ENCODE measurements at places on chromosomes 5 and 9. TPM values are rescaled to one million over a fixed set of nuclear protein-coding genes. Genes with fewer than 3 reads are reported as not detected.

- H3K27me3 ChIP-seq = peaks cover 45% of the 10 kb centered on the region
- H3K36me3 ChIP-seq = peaks cover 1% of the 10 kb centered on the region
- no peak overlapping the region for H3K4me3 ChIP-seq
- no peak overlapping the region for H3K27ac ChIP-seq
- DNase-seq = no peak
- H3K4me1 ChIP-seq = 0 out of 2 replicates have a peak, but pooled peaks cover 2% of the 10 kb centered on the region
These were observed 20.1 kb downstream of the BTNL9 start for GRCh38 chr5:181060231-181060590.

DNA sequence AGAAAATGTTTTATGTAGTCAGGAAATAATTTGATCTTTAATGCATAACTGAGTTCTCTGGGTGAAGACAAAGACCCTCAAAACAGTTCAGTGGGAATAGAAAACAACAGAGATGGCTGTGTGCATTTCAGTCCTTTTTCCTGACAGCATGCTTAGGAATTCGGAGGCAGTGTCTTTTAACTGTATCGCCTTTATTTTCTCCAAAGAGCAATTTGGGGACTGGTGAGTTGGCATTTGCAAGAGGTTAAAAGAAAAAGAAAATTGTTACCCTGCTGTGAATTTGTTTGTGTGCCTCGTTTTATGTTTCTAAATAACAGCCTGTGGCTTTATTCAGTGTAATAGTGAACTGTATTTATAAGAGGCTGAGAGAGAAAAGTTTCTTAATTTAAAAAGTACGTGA, 227.8 kb upstream of the DMAC1 start:
- no peak overlapping the region for H3K4me3 ChIP-seq
- no peaks in the 10 kb centered on the region for H3K36me3 ChIP-seq
- H3K27me3 ChIP-seq = no peaks in the 10 kb centered on the region
- DNase-seq = no peak
- H3K4me1 ChIP-seq = peaks cover 6% of the 10 kb centered on the region

- no peak overlapping the region for H3K4me3 ChIP-seq
- no peaks in the 10 kb centered on the region for H3K4me1 ChIP-seq
- H3K27me3 ChIP-seq = no peaks in the 10 kb centered on the region
- no peak overlapping the region for H3K27ac ChIP-seq
These were observed 134.7 kb downstream of the GADD45G start for GRCh38 chr9:89739511-89739910.

- H3K27me3 ChIP-seq = no peaks in the 10 kb centered on the region
- peak; percentile 53 for DNase-seq
- no peak overlapping the region for H3K27ac ChIP-seq
- peaks cover 3% of the 10 kb centered on the region for H3K4me1 ChIP-seq
- H3K36me3 ChIP-seq = no peaks in the 10 kb centered on the region
- no peak overlapping the region for H3K4me3 ChIP-seq
These were observed 383.1 kb upstream of the KLF4 start for GRCh38 chr9:107872457-107873192.

DNA sequence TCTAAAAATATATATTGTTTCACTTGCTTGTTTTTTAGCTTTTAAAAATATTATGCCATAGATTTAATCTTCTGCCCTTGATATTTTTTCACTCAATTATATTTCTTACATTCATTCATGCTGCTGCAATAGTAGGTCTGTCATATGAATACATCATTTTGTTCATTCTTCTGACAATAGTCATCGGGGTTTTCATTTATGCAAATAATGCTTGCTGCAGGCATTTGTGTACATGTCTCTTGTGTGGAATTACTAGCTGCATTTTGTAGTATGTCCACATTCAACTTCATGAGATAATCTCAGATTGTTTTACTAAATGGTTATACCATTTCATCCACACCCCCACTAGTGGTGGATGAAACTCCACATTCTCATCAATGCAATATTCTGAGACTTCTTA, 5.3 kb upstream of the PLPP1 start:
- H3K36me3 ChIP-seq = no peaks in the 10 kb centered on the region
- no peaks in the 10 kb centered on the region for H3K27me3 ChIP-seq
- no peak overlapping the region for H3K27ac ChIP-seq
- H3K4me3 ChIP-seq = no peak overlapping the region
- H3K4me1 ChIP-seq = no peaks in the 10 kb centered on the region

- H3K4me3 ChIP-seq = no peak overlapping the region
- H3K36me3 ChIP-seq = no peaks in the 10 kb centered on the region
- no peak overlapping the region for H3K27ac ChIP-seq
- H3K4me1 ChIP-seq = no peaks in the 10 kb centered on the region
These were observed 141.4 kb downstream of the MTX3 start for GRCh38 chr5:79849486-79850315.

DNA sequence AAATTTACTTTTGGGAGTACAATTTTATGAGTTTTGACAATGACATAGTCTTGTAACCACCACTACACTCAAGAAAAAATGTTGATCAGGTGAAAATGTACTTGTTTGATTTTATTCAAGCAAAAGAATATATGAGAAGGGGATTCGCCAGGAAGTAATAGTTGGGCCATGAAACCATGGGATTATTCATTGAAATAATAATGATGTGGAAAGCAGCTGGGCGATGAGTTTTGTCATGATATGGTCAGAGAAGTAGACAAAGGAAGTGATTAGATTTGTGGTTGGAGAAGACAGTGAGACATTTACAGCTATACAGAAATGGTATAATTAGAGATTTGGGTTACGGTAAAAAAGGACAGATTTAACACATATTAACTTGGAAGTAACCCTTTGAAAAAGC, 11.2 kb downstream of the HMGCR start:
- H3K4me1 ChIP-seq = no peaks in the 10 kb centered on the region
- H3K27me3 ChIP-seq = no peaks in the 10 kb centered on the region
- peaks cover 83% of the 10 kb centered on the region for H3K36me3 ChIP-seq
- H3K4me3 ChIP-seq = no peak overlapping the region
- DNase-seq = no peak

DNA sequence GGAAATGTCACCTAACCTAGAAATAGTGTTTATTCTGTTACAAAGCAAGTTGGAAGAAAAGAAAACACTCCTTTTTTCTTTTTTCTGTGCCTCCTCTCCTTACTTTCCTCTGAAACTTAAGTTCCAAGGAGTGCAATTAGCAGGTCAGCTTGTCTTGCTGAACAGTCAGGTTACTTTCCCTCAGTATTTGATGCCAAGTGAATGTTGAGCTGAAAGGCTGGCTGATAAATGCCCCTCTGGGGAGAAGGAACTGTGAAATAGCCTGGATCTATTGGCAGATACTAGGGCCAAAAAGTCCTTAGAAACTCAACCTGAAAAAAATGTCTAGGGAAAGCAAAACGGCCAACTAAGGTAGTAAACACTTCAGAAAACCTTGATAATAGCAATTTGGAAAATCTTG, 43.6 kb downstream of the GRIA1 start:
- no peaks in the 10 kb centered on the region for H3K36me3 ChIP-seq
- H3K4me1 ChIP-seq = no peaks in the 10 kb centered on the region
- DNase-seq = no peak

GRCh38 chr5:95956021-95956899, 5.4 kb downstream of the ELL2 start:
- no peak for DNase-seq
- peaks cover 5% of the 10 kb centered on the region for H3K27me3 ChIP-seq
- H3K4me1 ChIP-seq = peaks cover 14% of the 10 kb centered on the region
- peaks cover 14% of the 10 kb centered on the region for H3K36me3 ChIP-seq

- H3K4me3 ChIP-seq = no peak overlapping the region
- no peak overlapping the region for H3K27ac ChIP-seq
- H3K4me1 ChIP-seq = no peaks in the 10 kb centered on the region
- no peaks in the 10 kb centered on the region for H3K27me3 ChIP-seq
- DNase-seq = no peak
These were observed 9.5 kb upstream of the DOCK2 start for GRCh38 chr5:169627551-169627950.

DNA sequence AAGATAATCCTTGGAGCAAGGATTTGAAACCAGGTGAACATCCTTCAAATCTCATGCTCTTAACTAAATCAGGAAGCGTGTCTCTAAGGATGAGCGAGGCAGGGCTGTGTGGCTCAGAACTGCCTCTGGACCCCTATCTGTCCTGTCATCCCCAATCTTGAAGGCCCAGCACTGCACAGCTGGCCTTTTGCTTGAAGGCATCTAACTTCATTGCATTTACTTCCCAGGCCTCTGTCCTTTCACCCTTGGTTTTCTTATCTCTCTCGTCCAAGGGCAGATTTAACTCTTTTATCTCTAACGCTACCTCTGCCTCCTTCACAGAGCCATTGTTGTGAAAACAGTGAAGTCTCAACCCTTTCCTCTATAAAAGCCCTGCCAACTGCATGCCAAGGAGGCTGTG, 83.8 kb downstream of the UGCG start:
- no peak for DNase-seq
- no peak overlapping the region for H3K4me3 ChIP-seq
- no peaks in the 10 kb centered on the region for H3K4me1 ChIP-seq
- H3K27ac ChIP-seq = no peak overlapping the region

GRCh38 chr5:33901156-33901555, 9.4 kb upstream of the ADAMTS12 start:
- no peak overlapping the region for H3K27ac ChIP-seq
- no peaks in the 10 kb centered on the region for H3K27me3 ChIP-seq
- no peaks in the 10 kb centered on the region for H3K4me1 ChIP-seq
- H3K4me3 ChIP-seq = no peak overlapping the region
- peaks cover 4% of the 10 kb centered on the region for H3K36me3 ChIP-seq

GRCh38 chr5:110823571-110823970, 84.8 kb downstream of the SLC25A46 start:
- no peak for DNase-seq
- H3K4me3 ChIP-seq = no peak overlapping the region
- H3K27ac ChIP-seq = no peak overlapping the region

DNA sequence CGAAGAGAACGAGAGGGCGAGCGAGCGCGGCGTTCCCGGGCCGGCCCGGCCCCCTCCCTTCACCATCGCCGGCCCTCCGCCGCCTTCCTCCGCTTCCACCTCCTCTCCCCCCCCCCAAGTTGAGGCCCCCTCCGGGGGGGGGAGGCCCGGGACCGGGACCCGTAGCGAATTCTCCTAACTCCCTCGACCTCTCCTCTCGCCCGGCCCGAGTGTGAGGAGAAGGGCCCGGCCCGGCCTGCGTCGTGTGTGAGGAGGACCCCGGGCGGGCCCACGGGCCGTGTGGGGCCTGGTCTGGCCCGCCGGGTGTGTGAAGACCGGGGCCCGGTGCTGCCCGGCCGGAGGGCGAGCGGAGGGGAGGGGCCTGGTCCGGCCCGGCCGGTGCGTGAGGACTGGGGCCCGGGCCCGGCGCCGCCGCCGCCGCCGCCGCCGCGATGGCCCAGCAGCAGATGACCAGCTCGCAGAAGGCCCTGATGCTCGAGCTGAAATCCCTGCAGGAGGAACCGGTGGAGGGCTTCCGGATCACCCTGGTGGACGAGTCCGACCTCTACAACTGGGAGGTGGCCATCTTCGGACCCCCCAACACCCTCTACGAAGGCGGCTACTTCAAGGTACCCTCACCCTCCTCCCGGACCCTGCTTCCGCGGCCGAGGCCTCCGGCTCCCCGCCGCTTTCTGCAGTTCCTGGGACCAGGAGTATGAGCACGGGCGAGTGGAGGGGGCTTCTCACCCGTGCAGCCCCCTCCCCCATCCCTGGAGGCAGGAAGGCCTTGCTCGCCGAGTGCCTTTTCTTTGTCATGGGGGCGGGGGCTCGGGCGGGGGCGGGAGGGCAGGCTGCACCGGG, 587 bp downstream of the UBE2R2 start:
- no peaks in the 10 kb centered on the region for H3K4me1 ChIP-seq
- peak overlapping the region; percentile 76 for H3K27ac ChIP-seq
- peak; percentile 80 for DNase-seq
- no peaks in the 10 kb centered on the region for H3K36me3 ChIP-seq
- H3K27me3 ChIP-seq = no peaks in the 10 kb centered on the region

GRCh38 chr9:101925498-101925897, 187.1 kb upstream of the GRIN3A start:
- no peaks in the 10 kb centered on the region for H3K4me1 ChIP-seq
- H3K4me3 ChIP-seq = no peak overlapping the region
- H3K27me3 ChIP-seq = no peaks in the 10 kb centered on the region

DNA sequence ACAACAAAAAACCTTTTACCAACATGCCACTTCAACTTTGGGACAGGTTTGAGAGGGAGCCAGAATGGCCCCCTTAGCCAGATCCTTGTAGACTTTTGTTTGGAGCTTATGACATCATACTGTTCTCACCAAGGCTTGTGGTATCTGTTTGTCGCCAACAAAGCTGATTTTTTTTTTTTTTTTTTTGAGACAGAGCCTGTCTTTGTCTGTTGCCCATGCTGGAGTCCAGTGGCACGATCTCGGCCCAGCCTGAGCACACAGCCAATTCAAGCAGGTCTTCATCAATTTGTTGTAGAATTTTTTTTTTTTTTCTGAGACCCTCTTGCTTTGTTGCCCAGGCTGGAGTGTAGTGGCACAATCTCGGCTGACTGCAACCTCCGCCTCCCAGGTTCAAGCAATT, 26.4 kb upstream of the NTNG2 start:
- no peaks in the 10 kb centered on the region for H3K27me3 ChIP-seq
- no peaks in the 10 kb centered on the region for H3K36me3 ChIP-seq
- H3K4me1 ChIP-seq = no peaks in the 10 kb centered on the region
- no peak overlapping the region for H3K4me3 ChIP-seq
- H3K27ac ChIP-seq = no peak overlapping the region

- no peaks in the 10 kb centered on the region for H3K4me1 ChIP-seq
- no peak for DNase-seq
- peaks cover 2% of the 10 kb centered on the region for H3K36me3 ChIP-seq
These were observed 23.5 kb upstream of the ATG10 start for GRCh38 chr5:81948349-81948748.

DNA sequence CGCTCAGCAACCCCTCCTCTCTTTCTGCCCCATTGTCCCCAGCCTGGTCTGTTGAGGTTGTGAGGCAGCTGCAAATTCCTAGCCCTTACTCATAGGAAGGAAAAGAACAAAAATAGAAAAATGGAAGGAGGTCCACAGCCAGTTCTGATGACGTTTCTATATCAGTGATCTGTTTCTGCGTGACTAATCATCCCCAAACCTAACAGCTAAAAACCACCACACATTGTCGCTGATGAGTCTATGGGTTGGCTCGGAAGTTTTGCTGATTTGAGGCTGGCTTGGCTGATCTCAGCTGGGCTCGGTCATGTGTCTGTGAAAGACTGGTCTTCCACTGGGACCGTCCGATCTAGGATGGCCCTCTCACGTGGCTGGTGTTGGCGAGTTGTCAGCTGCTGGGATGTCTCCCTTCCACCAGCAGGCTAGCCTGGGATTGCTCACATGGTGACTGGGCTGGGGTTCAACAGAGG, 200.6 kb upstream of the ZNF618 start:
- H3K27me3 ChIP-seq = no peaks in the 10 kb centered on the region
- DNase-seq = no peak
- no peak overlapping the region for H3K4me3 ChIP-seq
- H3K4me1 ChIP-seq = no peaks in the 10 kb centered on the region
- H3K27ac ChIP-seq = no peak overlapping the region

KCNV2 gene
- total RNA-seq = not detected

GRM6 gene
- total RNA-seq = not detected

DPM2 gene
- total RNA-seq = 46.1 TPM

CMYA5 gene
- 1.1 TPM for total RNA-seq

HMGCS1 gene
- total RNA-seq = 147 TPM

CCDC127 gene
- 9.4 TPM for total RNA-seq

CTSV gene
- 82.2 TPM for total RNA-seq

OR1J4 gene
- not detected for total RNA-seq

HSPB3 gene
- total RNA-seq = not detected

PRR7 gene
- 10.2 TPM for total RNA-seq

TENT4A gene
- 25.6 TPM for total RNA-seq

PCDHB4 gene
- 1.6 TPM for total RNA-seq

HK3 gene
- total RNA-seq = not detected

LOX gene
- 0.79 TPM for total RNA-seq

SPINK4 gene
- not detected for total RNA-seq

SPINK13 gene
- not detected for total RNA-seq

ZNF366 gene
- not detected for total RNA-seq

PCDHGB5 gene
- 3.8 TPM for total RNA-seq

CDKN2A gene
- 0.35 TPM for total RNA-seq

CAMK2A gene
- 0.15 TPM for total RNA-seq
